NCI-H524 treated with DMSO at 0.1 percent for 48 hours (cell line): ENCODE measurements at places on chromosomes 12 and 14.

GRCh38 chr12:91817517-91817916 is 328.1 kb downstream of the BTG1 start:
- no peak for DNase-seq

GRCh38 chr12:13197032-13197431 is 506 bp downstream of the EMP1 start:
- no peak for DNase-seq

GRCh38 chr12:55039395-55040354 is 19.9 kb downstream of the NEUROD4 start:
- no peak for DNase-seq

- DNase-seq = no peak
These were observed 1.8 kb downstream of the MSRB3 start for GRCh38 chr12:65280306-65280705.

DNA sequence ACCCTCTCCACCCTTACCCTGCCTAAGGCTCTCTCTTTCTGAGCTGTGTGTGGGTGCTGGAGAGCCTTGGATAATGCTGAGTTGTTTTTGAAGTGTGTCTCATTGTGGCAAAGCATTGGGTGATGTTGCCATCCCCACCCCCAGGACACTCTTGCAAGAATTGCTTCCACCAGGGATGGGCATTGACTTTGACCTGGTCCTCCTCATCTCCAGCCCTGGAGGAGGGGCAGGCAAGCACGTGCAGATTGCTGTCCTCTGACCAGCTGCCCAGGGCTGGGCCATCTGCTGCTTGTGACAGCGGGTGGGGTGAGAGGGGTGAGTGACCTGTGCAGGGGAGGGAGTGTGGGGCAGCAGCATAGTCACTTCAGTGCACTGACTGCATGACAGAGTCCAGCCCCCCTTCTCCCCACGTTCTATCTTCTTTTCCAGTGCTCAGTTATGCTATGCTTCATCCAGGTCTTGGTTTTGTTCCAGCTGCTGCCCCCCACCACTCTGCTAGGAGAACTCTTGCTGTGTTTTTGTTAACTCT is 26.2 kb downstream of the SUSD6 start:
- no peak for DNase-seq

GRCh38 chr12:25950329-25951115 is 8.0 kb upstream of the RASSF8 start:
- DNase-seq = no peak

- no peak for DNase-seq
These were observed 9.3 kb downstream of the RILPL2 start for GRCh38 chr12:123427036-123427769.

- DNase-seq = no peak
These were observed 85.8 kb upstream of the TSPAN11 start for GRCh38 chr12:30840715-30841114.

DNA sequence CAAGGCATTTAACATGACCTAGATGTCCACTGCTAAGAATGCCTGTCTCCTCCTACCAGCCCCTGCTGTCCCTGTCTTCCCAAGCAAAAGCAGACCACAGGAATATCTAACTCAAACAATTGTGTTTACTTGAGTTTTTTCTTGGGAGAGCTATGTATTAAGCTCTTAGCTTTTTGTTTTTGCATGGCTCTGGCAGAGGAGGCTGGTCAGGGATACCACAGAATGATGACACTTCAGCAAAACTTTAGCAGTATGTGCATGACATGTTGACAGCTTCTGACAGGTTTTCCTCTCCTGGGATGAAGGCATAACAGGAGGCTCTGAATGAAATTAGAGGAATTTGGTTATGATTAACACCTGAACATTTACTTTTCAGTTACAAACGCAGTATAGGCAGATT is 6.9 kb downstream of the TMBIM6 start:
- no peak for DNase-seq

DNA sequence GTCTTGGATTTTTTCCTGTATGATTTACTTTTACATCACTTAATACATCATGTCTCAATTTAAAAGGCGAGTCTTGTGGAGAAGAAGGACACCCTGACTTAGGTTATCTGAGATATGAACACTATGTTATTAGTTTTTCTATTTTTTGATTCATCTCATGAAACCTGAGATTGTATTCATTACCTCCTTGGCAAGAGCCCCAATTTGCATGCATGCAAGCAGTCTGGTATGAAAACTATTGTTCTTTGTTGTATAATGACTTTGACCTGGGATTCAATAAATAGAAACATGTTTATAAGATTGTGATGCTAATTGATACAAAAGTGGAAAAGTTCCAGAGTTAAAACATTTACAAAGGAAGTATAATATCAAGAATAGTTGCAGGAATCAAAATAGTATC is 576.1 kb downstream of the NOVA1 start:
- no peak for DNase-seq

DNA sequence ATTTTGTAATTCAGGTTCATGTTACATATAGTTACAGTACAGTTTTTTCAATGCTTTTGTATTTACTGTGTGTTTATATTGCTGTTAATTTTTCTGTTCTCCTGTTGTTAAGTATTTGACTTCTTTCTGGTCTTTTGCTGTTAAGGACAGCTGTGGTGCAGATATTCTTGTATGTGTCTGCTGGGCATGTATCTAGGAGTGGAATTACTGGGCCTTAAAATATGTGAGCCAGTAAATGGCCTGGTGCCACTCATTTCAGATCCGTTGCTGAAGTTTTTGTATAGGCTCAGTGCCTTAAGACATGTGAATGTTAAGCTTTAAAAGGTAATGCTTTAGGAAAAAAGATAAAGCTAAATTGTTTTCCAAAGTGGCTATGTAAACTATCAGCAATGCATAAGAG is 87.3 kb downstream of the TTLL5 start:
- DNase-seq = no peak

- no peak for DNase-seq
These were observed 86.6 kb downstream of the TBC1D30 start for GRCh38 chr12:64911081-64911480.

DNA sequence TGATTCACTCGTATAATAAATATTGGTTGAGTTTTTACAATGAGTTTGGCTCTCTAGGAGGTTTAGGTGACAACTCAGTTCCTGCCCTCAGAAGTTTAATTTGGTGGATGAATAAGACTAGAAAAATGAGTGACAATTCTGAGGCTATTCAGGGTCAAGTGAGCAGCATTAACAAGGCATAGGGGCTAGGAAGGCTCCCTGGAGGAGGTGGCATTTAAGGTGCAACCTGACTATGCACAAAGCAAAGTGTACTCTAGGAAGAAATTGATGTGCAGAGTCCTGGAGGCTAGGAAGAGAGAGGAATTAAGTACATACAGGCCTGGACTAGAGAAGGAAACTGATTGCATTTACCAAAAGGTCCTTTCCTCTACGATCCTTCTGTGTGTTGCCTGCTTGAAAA is 440.3 kb downstream of the MED13L start:
- no peak for DNase-seq

DNA sequence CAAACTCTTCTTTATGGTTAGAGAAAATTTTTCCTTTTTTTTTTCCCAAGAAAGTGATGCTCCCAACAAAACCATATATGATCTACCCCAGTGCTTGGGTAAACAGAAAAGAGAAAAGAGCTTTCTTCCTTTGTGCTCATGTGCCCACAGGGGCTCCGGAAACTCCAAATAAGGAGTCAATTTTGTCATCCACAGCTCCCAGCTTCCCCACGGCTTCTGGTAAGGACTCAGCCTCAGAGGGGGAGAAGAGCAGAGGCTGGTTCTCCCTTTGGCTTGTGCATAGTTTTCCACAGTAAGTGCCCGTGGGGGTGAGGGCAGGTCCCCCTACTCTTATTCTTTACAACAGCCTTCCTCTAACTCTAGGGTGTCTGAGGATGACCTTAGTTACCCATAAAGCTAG is 13.3 kb upstream of the RGS6 start:
- DNase-seq = no peak

GRCh38 chr14:77950371-77951063 is 150.6 kb downstream of the ADCK1 start:
- DNase-seq = no peak

DNA sequence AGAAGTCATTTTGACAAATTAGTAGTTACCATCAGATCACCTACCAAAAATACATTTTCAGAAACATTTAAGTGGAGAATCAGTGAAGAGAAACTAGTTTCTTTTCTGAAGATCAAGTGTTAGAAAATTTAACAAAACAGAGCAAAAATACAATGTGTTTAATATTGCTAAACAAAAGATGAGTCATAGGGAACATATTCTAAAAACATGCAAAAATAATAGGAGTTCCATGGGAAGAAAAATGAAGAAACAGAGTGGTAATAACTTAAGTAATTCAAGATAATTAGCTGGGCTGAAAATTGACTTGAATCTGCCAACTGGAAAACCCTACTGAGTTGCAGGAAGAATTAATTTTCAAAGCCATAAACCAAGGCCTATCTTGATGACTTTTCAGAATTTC is 111.5 kb upstream of the KITLG start:
- no peak for DNase-seq

GRCh38 chr14:54772451-54772881 is 130.2 kb downstream of the GCH1 start:
- no peak for DNase-seq

GRCh38 chr14:96117101-96117897 is 78.1 kb downstream of the C14orf132 start:
- no peak for DNase-seq

DNA sequence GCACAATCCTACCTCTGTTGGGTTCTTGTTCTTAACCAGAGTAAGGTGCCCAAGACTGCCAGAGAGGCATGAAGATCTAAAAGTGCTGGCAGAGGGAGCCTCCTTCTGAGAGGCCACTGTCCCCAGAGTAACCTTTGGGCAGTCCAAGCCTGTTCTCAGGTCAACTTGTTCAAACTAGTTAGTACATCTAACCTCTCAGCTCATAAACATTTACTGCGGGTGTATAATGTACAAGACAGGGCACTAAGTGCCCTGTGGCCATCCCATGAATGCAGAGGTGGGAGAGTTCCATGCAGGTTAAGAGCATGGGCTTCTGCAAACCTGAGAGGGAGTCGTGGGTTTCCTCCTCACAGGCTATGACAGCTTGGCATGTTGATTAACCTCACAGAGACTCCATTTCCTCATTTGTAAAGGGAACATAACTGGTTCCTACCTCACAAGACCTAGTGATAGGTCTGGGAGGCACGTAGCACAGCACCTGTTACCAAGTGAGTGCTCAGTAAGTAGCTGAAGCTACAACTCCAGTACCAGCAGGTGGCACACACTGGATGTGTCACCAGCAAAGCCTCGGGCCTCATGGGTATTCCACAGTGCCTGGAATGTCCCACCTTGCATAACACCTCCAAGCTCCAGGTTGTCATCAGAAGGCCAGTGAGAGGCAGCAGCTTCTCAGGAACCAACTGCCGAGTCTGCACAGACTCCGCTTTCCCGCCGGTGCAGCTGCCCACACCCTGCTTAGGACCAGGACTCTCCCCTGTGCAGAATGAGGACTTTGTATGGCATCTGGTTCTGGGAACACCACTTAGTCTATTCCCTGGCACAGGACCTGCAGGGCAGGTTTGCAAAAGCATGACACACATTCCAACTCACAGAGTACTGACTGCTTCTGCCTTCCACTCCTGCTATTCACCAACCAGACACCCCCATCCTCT is 4.4 kb downstream of the VDR start:
- DNase-seq = no peak

- peak; percentile 28 for DNase-seq
These were observed 838 bp downstream of the LRIG3 start for GRCh38 chr12:58919231-58920101.

GRCh38 chr12:3885277-3886094 is 12.3 kb upstream of the PARP11 start:
- peak; percentile 5 for DNase-seq

GRCh38 chr12:65699251-65699650 is 125.0 kb upstream of the HMGA2 start:
- DNase-seq = no peak

- no peak for DNase-seq
These were observed 55.8 kb downstream of the TPCN1 start for GRCh38 chr12:113276946-113277500.

GRCh38 chr12:87150969-87151662 is 878.1 kb downstream of the C12orf50 start:
- DNase-seq = no peak

GRCh38 chr12:67593041-67593440 is 55.5 kb upstream of the DYRK2 start:
- DNase-seq = no peak

- DNase-seq = no peak
These were observed 41.5 kb upstream of the PLEKHG7 start for GRCh38 chr12:92661269-92661668.

GRCh38 chr14:93295541-93296220 is 37.2 kb downstream of the BTBD7 start:
- no peak for DNase-seq

GRCh38 chr12:121472150-121472905 is 72.4 kb downstream of the RNF34 start:
- DNase-seq = no peak

DNA sequence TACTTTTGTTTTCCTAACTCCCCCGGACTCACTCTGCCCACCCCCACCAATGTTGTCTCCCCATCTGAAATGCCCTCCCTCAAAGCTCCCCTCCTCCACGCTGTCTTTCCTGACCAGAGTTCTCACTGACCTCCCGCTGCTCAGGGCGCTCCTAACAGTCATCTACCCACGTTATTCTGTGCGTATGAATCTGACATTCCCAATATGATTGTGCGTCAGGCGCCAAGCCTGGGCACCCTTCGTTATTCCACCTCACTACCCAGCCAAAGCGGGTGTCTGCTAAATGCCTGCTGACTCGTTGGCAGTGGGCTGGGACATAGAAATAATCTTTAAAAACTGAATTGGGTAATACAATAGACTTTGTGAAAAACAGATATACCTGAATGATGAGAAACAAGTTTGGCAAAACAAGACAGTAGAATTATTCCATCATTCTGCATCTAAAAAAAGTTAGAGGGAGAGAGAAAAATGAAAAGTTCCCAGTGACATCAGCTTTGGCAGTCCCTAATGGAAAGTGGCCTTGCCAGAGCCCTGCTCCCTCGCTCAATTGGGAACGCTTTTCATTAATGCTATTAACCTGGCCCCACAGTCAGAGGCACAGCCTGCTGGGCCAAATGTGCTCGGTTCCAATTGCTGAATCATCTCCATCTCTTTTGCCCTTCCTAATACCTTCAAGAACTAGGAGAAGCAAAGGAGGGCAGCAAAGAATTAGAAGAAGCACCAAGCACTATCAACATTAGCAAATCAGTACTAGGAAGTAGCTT is 74.0 kb upstream of the PLXNC1 start:
- DNase-seq = no peak
